Panc1 (cell line): ENCODE measurements at places on chromosomes 3 and 15.

- no peak for DNase-seq
Measured at GRCh38 chr3:17836919-17837318, 94.5 kb upstream of the TBC1D5 start.

GRCh38 chr3:172329070-172329469 lies 119.2 kb downstream of the GHSR start:
- no peak for DNase-seq

GRCh38 chr15:33959844-33960548 lies 8.3 kb upstream of the CHRM5 start:
- DNase-seq: no peak

- DNase-seq: no peak
Measured at GRCh38 chr15:79102595-79102994, 12.0 kb upstream of the RASGRF1 start.

DNA sequence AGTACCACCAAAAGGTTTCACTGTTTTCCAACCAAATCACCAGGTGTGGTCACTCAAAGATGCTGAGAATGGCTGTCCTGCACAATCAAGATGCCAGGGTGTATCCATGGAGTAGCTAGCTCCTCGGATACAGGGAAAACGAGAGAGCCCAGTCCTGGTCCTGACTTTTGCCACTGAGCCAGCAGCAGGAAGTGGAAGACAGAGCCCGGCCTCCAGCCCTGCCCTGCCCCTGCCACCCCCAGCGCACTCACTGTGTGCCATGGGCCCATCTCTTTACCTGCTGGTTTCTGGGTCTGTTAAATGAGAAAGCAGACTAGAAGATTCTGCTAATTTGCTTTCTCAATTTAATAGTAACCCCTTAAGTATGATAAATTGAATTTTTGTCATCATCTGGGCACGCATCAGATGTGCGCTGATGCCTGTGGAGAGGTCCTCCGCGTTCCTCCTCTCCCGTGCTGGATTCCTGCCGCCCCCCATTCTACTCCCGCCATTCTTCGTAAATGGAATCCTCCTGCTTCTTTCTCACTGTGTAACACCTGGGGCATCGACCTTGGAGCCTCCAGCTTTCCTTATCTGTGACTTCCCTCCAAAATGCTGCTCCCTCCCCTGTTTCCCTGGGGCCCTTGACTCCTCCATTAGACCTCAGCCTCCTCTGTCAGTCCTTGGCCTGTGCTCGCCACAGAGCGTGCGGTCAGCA lies 18.0 kb downstream of the TNFAIP8L3 start:
- no peak for DNase-seq
